ENCODE measurements at places on chromosomes 6 and 20.

DNA sequence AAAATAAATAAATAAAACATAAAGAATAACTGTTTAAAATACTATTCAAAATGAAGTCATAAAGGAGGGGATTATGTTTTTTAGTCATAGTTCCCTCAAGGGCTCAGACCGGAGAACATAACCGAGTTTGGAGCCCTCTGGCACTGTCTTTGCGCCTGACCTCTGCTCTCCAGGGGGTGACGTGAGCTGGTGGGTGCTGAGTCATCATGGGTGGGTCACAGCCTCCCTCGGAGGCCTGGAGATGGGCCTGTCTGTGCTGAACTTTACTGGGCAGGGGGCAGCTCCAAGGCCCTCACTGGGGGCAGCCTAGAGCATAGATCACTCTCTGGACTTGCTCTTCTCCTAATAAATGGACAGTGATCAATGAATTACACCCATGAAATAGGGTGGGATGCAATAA lies 3.1 kb upstream of the MAVS start:
- no peak for DNase-seq

GRCh38 chr6:3088446-3088845 lies 20.2 kb downstream of the RIPK1 start:
- no peak for DNase-seq

DNA sequence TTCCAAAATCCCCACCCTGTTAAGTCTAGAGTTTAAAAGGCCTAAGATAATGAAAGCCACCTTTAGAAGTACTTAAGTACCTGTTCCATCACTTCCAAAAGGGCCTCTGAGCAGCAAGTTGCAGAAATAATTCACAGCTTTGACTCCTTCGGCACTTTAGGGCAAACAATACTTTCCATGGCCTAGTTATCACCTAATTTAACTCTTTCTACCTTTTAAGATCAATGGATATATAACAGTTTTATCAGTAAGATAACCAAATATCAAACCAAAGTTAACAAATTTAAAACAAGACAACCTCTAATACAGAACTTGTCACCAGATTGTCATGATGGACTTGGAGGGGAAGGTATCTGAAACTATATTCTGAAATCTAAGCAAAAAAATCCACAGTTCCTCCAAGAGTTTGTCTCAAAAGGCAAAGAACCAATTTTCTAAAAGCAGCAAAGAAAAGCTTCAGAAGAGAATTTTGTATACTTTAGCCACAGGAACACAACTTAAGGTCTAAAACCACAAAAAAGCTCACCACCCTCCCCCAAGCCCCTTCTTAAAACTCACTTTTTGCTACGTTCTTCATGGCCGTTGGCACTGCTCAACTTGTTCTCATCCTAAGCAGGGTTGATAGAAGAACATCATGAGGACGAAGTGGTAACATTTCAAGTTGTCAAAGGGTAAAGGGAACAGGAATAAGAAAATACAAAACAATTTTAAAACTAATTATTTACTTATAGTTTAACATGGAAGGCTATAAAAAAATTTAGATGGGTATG lies 3.5 kb downstream of the RBM39 start:
- no peak for DNase-seq

DNA sequence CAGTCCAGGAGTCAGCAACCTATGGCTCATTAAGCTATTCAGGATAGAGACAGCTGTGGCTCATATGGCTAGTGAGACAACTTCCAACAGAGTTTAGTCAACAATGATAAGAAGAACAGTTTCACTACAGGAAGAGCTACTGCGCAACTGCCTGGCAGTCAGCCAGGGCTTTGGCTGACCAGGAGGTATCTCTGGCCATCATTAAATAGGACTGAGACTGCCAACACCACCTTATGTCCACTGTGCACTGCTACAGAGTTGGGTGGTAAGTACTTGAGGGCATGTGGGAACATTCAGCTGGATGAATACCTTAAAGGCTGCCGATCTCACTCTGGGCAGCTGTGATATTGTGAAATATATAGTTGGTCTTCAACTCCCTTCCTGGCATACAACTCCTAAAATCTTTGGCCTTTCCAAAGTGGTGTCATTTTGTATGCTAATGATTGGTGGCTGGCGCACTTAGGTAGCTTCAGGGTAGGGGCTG lies 52.2 kb upstream of the FAM83C start:
- DNase-seq = no peak

- no peak for DNase-seq
Measured at GRCh38 chr6:105838171-105838570, 248.0 kb upstream of the PRDM1 start.

GRCh38 chr6:26389349-26389894 lies 6.5 kb downstream of the BTN2A2 start:
- no peak for DNase-seq

GRCh38 chr6:24394780-24395437 lies 7.8 kb upstream of the MRS2 start:
- no peak for DNase-seq

DNA sequence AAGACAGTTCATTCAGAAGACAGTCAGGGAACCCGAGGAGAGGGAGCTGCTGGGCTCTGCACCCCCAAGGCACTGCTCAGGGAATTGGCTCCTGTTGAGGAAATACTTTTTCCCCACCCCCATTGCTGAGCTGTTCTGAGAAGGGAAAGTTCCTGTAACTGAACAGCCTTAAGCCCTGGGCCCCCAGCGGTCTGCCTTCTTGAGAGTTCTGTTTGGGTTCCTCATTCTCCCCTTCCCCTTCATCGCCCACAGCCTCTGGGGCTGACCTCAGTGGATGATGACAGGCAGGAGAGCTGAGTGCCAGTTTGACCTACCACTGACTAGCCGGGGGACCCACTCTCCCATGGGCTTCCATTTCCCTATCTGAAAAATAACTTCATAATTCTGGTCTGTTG lies 10.7 kb downstream of the HCK start:
- DNase-seq = no peak
